ENCODE measurements at places on chromosomes 3 and 15.
A peak's percentile ranks its signal among the peaks of the same experiment; 100 is the strongest.

- DNase-seq = no peak
Observed at GRCh38 chr3:159779883-159780282, 208.8 kb upstream of the IL12A start.

GRCh38 chr3:137642831-137643230 is 121.3 kb upstream of the SOX14 start:
- no peak for DNase-seq

DNA sequence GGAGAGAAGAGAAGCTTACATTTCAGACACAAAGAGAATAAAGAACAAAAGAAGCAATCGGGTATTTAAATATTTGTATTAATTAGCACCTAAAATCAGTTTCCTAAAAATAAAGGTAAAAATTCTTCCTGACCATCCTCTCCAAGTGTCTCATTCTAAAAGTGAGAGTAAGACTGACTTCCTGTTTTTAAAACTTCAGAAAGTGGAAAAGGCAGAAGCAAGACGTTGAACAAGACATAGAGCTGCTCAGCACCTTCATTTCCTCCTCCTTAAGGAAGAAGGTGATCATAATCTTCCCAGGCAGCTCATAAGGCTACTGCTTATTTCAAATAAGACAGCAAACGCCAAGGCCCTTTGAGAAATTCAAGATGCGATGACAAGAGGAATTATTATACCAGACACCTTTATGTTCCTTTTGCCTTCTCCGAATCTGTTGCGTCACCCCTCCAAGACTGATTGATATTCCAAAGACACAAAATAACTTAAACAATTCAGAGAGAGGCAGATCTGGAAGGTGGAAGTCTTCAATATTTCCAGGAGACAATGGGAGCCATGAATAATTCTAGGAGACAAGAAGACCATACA is 238.8 kb upstream of the TLE3 start:
- DNase-seq = no peak

GRCh38 chr3:119331661-119332060 is 37.5 kb downstream of the ARHGAP31 start:
- DNase-seq = no peak

- no peak for DNase-seq
Observed at GRCh38 chr3:116776880-116777785, 67.6 kb downstream of the TUSC7 start.

- no peak for DNase-seq
Observed at GRCh38 chr15:98953000-98953787, 54.4 kb downstream of the PGPEP1L start.

DNA sequence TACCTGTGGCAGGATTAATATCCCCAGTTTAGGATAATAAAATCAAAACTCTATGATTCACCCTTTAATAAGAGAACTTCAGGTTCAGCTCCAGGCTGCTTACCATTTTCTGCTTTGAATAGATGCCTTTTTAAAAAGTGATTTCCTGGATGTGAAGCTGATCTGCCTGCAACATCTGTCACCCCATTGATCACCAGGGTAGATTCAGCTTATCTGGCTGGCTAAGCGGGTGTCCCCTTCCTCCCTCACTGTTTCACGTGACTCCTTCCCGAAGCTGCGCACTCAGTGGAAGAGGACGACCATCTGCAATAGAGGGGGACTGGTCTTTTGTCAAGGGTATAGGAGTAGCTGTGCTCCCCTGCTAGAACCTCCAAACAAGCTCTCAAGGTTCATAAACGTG is 128.1 kb downstream of the IL1RAP start:
- DNase-seq = no peak

DNA sequence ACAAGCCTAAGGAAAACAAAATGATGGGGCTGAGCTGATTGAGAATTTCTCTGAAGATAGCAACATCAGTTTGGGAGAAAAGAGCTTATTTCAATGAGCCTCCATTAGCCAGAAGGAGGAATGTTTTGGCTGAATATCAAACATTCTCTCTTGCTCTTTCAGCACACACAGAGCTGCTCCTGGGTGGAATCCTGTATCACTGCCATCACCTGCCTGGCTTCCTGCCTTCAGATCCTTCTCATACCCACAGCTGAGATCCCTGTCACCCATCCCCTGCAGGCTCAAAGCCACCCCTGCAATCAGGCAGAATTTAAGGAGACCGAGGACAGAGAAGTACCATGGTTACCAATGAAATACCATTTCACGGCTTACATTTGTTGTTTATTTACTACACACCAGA is 27.2 kb upstream of the SYN2 start:
- no peak for DNase-seq

- DNase-seq = no peak
Observed at GRCh38 chr3:194328053-194328657, 23.0 kb downstream of the CPN2 start.

- no peak for DNase-seq
Observed at GRCh38 chr3:148420242-148420641, 277.5 kb upstream of the AGTR1 start.

DNA sequence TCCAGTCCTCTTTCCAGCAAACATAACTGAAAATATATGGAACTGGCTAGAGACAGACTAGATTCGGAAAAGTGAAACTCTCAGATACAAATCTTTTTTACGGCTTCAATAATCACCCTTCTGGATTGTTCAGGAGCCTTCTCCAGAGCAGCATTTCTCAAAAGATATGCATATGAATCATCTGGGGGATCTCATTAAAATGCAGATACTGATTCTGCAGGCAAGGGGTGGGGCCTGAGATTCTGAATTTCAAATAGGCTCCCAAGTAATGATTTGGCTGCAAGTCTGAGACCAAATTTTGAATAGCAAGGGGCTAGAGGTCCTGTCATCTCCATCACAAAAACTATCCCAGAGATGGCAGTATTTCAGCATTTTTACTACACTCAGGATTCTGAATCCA is 165.4 kb downstream of the CTNNB1 start:
- DNase-seq = no peak

DNA sequence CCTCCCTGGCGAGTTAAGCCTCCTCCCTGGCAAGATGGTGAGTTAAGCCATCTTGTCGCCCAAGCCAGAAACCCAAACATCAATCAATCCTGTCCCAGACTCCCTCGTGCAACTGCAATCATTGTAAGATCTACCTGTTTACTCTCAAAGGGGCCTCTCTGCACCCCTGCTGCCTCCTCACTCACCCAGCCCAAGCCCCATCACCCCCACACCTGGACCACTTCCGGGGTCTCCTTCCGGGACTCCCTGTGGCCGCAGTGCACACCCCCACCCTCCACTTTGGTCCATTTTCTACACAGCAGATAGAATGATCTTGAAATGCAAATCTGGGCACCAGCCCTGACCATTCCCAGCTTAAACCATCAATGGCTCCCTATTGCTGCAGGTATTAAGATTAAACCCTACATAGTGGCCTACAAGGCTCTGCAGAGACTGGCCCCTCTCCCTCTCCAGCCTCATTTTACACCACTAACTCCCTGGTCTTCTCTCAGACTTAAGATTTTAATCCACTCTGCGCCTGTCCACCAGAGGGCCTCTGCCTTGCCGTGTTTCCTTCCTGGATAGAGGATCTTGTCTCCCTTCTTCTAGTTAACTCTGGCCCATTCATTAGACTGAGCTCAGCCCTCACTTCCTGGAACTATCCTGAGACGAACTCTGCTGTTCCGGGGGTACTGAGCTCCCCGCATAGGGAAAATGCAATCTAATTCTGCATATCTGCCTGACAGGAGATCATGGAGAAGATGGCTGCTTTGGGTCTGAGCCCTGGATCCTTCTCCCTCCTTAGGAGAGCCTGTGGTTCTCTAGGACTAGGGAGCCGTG is 41.9 kb upstream of the SLC6A1 start:
- DNase-seq = peak; percentile 14
